NCI-H526 treated with DMSO at 0.1 percent for 48 hours (cell line): ENCODE measurements at places on chromosomes 4 and X.

GRCh38 chrX:44873415-44874276, 658 bp downstream of the KDM6A start:
- DNase-seq = peak; percentile 2

GRCh38 chr4:184503869-184504300, 29.5 kb upstream of the IRF2 start:
- DNase-seq = no peak

GRCh38 chr4:154119317-154119716, 330.4 kb upstream of the SFRP2 start:
- DNase-seq = no peak

GRCh38 chrX:110310896-110311295, 7.0 kb downstream of the AMMECR1 start:
- DNase-seq = no peak

DNA sequence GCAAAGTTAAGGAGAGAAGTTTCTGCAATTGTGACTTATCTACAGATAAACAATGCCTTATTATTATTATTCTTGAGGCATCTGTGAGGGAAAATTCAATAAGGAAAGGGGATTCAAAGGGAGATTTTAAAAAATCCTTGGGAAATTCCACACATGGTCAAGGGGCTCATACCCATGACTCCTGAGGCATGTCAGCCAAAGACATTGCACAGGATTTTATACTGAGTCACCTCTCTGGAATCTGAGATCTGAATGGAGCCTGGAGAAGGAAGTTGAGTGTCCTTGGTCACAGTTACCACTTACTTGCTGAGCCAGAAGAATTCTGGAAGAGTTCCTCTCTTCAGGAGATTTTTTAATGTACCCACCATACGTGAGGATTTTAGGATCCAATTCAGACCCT, 14.4 kb upstream of the CXCL8 start:
- DNase-seq = no peak

DNA sequence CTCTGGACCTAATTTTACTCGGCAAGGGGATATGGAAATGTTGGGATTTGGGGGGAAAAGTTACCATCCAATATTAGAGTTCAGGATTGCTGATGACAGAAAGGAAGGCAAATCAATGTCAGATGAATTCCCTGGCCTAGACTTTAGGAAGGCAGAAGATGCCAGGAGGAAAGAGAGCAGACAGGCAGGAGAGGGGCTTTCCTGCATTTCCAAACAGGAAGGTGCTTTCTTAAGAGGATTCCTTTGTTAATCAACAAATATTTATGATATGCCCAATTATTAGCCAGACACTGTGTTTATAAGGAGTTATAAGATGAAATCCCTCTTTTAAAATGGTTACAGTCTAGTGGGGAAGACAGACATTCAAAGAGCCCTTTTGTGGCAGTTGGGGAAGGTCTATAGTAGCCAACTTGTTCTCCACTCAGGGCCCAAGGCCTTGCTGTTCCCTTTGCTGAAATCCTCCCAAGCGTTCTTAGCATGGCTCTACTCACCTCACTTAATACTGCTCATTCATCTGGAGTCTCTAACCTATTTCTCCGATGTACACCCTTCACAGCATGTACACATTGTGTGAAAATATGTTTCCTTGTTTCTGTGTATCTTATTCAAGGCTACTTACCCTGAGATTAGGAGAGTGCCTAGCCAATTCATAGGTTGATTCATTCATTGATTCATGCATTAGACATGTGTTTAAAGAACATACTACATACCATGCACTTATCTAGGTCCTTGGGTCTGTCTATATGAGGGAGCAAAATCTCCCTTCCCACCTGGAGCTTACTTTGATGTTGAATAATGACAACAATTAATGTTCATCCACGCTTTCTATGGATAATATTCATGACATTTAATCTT, 5.3 kb downstream of the IGFBP7 start:
- no peak for DNase-seq

GRCh38 chr4:113383111-113383785, 333.8 kb downstream of the ANK2 start:
- no peak for DNase-seq

DNA sequence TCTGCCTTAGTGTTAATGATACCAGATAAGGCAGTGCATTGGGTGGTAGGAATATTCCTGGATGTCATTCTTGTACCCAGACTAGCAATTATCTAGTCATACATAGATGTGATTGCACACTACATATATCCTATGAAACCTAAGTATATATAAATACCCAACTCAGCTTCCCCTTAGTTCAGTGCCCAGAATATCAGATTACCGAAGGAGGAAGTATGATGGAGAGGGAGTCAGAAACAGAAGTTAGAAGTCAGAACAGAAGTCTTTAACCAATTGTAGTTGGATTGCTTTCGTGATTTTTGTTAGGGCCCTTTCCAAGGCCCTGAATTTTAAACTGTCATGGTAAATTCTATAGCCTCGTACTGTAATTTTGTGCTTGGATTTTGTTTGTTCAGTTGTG, 42.9 kb downstream of the MOB1B start:
- DNase-seq = no peak

DNA sequence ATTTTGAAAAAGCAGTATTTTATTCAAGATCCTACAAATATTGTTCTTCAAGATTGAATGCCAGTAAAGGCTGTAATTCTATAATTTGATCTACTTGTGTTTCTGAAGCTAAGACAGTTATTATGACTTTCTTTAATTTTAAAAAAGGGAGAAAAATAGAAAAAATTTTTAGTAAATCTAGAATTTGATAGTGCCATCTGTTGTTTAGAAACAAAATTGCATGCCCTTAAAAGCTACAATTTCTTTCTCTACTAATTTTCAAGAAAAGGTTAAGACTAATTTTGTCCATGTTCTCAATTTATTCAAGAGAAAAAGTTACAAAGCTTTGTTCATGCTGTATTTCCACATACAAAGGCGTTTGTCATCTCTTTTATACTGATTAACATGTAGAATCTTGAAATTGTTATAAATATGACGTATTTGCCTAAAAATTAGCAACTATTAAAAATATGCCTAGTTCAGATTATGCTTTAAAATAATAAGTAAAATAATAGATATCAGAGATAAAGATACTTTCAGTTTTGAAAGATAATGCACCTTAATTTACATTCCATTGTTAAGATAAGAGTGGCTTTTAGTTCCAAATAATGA, 25.6 kb upstream of the MMRN1 start:
- no peak for DNase-seq

- DNase-seq = no peak
Measured at GRCh38 chr4:183430317-183430993, 14.0 kb upstream of the CDKN2AIP start.

DNA sequence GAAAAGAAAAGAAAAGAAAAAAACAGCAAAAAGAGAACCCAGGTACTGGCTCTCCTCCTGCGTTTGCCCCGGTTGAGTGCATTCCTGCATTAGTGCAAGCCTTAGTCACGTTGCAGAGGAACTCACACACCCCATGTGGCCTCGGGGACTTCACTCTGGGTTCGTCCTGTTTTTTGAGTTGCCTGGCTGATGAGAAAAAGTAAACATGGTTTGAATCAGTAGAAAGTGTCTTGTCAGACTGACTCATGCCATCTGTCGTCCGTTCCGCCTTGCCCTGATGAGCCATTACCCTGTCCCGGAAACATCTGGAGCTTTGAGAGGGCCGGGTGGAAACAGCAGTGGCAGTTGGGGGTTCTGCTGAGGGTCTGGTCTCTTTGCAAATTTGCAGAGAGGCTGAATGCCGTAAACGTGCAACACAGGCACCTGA, 16.3 kb downstream of the CD99 start:
- no peak for DNase-seq

GRCh38 chr4:63788271-63788670, 621.0 kb downstream of the TECRL start:
- no peak for DNase-seq

- no peak for DNase-seq
Measured at GRCh38 chr4:174066611-174067205, 216.8 kb downstream of the FBXO8 start.

DNA sequence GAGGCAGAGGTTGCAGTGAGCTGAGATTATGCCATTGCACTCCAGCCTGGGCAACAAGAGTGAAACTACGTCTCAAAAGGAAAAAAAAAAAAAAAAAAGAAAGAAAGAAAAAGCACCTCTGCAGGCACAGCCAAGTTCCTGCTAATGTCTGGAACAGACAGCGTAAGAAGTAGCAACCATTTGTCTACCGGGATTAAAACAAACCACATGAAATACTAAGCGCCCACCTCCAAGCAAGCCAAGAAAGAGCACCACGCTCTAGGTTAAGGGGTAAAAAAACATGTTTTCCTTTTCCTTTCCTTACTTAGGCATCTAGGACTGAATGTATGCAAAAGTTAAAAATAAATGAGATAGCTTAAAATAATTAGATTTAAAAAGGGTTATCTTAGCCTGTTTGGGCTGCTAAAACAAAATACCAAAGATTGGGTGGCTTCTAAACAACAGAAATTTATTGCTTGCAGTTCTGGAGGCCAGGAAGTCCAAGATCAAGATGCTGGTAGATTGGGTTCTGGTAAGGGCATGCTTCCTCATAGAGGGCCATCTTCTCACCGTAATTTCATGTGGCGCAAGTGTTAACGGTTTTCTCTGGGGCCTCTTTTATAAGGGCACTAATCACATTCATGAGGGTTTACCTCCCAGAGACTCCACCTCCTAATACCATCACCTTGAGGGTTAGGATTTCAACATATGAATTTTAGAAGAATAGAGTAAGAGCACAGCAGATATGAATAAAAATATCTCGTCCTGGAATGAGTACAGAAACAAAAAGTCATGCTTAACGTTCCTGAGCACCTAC, 12.3 kb downstream of the GPC4 start:
- DNase-seq = no peak

- no peak for DNase-seq
Measured at GRCh38 chr4:122658818-122659295, 38.0 kb upstream of the IL21 start.

DNA sequence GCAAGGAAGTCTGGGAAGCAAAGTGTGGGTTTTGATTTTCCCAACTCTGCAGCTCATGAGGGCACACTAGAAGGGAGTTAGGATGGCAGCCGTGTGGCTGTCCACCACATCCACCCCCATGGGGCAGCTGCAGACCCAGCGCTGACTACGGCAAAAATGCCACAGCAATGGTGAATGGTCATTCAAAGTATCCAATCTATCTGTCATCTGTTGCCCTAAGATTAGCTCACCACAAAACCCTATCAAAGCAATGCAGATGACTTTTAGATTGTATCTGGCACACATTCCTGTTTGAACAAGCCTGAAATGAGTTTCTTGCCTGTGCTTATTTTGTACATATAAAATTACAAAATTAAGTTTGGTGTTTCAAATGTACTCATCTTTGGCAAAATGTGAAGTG, 29.7 kb upstream of the HPSE start:
- DNase-seq = no peak
